Neural progenitor cell (in vitro differentiated cells): ENCODE measurements at places on chromosomes 12 and 14. TPM values are rescaled to one million over a fixed set of nuclear protein-coding genes. Genes with fewer than 3 reads are reported as not detected.

DNA sequence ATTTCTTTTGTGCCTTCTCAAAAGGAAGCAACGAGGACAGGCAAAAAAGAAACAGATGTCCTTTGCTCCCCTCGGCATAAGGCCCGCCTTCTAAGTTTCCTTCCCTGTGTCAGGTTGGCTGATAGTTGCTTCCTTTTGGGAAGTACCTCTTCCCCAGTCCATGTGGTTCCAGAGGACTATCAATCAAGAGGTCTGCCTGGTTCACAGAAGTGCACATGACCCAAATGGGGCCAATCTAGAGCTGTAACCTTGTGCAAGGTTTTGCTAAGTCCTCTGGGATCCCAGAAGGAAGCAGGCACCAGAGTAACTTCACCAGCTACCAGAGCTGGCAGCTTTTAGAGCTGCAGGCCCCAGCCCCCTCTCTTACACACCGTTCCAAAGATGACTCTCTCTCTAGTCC lies 42.6 kb downstream of the TMEM63C start:
- no peak for DNase-seq

DNA sequence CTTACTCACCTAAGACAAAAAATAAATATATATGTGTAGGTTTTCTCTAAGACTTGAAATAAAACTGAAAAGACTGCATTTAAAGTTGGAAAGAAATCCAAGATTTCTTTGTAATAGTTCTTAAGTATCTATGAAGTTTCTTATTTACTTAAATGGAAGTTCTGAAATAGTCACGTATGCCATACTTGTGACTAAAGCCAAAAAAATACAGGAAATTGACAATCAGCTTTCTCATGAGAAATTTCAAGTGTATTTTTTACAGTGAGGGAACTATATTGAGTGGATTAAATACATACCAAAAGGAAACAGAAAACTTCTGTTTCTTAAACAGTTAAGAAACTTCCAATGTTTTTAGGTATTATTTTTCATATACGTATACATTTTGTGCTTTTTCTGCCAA lies 188.1 kb downstream of the DPY19L2 start:
- no peak for DNase-seq

DNA sequence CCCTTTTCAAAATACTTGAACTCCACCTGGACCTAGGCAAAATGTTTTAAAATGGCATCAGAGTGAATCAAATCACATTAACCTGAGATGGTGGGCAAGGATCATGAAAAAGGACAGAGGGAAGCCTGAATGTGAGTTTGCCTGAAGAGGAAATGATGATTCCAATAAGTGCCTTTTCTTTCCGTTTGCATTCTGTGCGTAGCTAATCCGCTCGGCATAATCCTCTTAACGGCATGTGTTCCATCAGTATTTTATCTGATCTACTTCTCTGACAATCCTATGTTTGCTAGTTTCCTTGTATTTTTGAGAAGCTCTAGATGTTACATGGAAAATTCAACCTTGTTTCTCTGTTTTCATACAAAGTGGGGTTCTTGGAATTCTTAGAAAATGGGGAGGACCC lies 354.6 kb downstream of the NRXN3 start:
- DNase-seq: peak; percentile 59

DNA sequence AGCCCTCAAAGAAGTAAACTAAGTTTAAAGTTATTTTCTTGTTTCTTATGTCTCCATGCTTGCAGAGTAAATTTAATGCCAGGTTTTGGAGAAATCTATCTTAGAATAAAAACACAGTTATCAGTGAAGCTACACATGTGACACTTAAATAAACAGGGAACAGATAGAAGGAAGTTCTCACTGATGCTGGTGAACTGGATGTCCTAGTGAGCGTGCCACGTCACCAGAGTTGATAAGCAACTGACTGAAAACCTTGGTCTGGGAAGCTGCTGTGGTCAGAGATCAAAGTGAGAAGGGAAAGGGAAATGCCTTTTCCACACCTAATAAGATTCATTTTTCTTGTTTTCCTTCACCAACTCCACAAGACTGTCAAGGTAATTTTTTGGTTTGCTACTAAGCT lies 74.8 kb upstream of the PCED1B start:
- no peak for DNase-seq

- DNase-seq: peak; percentile 11
Measured at GRCh38 chr14:47276931-47277330, 398.5 kb downstream of the MDGA2 start.

DNA sequence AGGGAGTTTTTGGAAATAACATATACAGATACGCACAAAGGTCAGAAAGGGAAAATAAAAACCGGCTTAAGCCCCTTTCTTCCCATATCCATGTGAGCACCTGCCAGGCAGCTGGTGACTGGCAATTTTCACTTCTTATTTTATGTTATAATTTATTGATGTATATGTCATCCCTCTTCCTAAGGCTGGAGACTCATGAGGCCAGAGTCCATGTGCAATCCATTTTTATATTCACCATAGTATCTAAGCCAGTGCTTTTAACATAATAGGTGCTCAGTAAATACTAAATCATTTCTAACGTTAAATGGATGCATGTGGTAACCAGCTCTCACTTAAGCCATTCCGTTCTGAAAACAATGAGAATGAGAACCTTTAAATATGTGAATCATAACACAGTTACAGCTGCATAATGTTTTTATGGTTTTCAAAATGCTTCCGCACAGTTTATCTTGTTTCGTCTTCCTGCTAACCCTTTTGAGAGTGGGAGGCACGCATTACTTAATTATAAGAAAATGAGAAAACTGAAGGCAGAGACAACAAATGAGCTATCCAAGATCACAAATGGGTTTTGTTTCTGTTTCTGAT lies 178.3 kb downstream of the CACNA1C start:
- no peak for DNase-seq

- DNase-seq: no peak
Measured at GRCh38 chr14:84029246-84029645, 1500.7 kb upstream of the FLRT2 start.

DNA sequence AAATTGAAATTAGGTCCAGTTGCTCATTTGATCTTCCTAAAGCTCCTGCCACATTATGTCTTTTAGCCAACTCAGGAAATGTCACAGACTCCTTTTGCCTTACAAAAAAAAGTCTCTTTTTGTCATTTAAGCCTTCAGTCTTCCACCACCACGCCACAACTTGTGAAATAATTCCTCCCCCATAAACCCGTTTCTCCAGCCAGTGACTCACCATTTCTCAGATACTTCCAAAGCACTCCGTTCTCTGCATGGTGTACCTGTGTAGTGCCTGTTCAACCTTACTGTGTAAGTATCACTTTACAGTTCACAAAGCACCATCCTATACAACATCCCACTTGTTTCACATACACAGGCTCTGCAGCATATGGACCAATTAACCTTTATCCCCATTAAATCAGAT lies 139.5 kb upstream of the AEBP2 start:
- no peak for DNase-seq

GRCh38 chr12:48119834-48120195 lies 651 bp downstream of the PFKM start:
- peak; percentile 32 for DNase-seq

DNA sequence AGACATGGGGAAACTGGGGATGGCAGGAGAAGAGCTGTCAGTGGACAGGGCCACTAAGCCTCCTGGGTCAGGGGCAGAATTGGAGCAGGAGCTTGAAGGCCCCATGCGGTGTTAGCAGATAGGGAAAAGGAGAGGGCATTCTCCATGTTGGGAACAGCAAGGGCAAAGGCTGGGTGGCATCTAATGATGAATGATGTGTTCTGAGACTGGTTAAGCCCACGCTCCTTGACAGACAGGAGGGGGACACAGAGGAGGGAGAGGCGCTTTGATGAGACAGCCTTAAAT lies 63.0 kb downstream of the CLMN start:
- DNase-seq: no peak

GRCh38 chr12:32025906-32026305 lies 66.7 kb downstream of the RESF1 start:
- no peak for DNase-seq

DNA sequence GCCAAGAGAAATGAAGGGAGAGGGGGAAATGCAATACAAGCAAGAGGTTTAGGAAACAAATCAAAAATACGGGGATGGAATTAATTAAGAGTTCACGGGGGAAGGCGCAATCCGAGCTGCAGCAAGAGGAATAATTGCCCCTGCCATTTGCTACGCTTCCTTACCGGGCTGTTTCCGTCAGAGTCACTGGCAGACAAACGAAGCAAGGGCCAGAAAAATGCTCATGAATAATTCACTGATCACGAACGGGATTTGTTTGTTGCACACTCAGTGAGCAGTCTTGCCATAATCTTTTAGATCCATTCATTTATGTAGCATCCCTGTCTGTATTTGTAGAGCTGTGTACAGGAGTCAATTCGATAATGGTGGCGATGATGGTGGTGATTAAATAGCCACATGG lies 39.0 kb downstream of the PLXNC1 start:
- no peak for DNase-seq

DNA sequence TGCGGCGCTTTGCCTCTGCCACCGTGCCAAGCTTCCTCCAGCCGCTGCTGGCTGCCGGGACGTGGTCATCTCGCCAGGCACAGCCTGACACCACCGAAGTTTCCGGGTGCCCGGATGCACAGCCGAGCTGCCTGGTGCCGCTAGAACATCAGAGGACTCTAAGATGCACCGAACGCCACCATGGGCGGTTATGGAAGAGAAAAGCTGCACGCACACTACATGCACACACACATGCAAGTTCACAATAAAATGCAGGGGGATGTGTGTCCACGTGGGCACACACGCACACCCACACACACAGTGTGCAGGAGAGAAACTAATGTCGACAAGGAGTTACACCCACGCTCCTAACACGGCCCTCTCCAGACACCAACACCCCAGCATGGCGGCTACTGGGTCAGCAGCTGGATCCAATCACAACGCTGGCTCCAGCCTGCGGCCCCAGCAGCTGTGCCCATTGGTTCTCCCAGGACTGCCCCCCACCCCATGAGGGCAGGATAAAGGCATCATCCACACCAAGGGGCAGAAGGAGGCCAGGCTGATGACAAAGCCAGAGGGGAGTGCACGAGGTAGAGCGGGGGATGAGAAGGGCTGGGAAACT lies 82.7 kb downstream of the BCL11B start:
- no peak for DNase-seq

GRCh38 chr12:51591016-51591901 lies at the start of gene SCN8A:
SCN8A (plus strand) TSS chr12:51591233; CDS start chr12:51662818, 71,585 bp downstream.
- DNase-seq: peak; percentile 95

DNA sequence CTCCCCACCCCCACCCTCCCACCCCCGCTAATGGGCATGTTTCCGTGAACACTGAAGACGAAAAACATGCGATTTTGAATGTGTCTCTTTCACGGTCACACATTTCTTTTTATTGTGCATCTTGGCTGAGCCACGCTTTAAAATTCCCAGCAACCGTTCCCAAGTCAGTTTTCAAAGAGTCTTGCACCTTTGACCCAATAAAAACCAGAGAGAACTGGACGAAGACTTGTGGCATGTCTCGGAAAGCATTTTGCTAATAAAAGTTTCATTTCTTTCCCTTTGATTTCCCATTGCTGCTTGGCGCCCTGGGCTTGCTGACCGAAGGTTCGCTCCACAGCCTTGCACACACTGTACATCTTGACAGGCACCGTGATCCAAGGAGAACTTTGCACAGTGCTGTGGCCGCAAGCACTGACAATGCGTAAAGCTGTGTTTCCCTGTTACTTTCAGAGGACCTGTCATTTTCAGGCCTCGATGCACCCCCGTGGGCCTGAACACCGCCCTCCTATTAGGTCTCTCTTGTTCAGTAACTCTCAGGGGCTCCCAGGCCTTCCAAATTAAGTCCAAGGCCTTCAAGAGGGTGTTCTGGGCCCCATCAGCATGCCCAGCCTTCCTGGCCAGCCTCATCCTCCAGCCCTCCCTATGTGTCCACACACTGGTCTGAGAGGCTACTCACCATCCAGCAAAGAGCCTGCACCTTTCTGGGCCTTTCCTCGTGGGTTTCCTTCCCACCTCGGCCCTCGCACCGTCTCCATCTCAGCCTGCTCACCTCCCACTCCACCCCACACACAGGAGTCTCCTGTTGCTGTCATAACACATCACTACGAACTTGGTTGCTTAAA lies 63.4 kb upstream of the DIO3 start:
- no peak for DNase-seq

- no peak for DNase-seq
Measured at GRCh38 chr14:23828001-23828400, 125.6 kb upstream of the DHRS4 start.

DNA sequence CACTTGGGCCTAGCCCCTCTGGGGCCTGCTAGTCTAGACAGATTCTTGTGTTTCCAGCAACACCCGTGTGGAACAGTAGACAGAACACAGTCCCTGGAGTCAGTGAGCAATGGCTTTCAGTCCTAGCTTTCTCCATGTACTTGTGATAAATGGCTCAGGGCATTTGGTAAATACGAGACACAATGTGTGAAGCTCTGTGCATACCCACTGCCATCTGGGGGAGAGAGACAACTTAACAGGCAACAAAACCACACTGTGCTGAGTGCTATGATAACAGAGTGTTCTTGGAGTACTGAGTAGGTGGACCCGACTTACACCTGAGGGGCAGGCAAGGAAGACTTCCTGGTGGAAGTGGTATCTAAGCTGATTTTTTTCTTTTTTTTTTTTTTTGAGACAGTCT lies 86.3 kb upstream of the TBX3 start:
- no peak for DNase-seq

- DNase-seq: no peak
Measured at GRCh38 chr14:33914676-33915516, 36.0 kb downstream of the EGLN3 start.

DNA sequence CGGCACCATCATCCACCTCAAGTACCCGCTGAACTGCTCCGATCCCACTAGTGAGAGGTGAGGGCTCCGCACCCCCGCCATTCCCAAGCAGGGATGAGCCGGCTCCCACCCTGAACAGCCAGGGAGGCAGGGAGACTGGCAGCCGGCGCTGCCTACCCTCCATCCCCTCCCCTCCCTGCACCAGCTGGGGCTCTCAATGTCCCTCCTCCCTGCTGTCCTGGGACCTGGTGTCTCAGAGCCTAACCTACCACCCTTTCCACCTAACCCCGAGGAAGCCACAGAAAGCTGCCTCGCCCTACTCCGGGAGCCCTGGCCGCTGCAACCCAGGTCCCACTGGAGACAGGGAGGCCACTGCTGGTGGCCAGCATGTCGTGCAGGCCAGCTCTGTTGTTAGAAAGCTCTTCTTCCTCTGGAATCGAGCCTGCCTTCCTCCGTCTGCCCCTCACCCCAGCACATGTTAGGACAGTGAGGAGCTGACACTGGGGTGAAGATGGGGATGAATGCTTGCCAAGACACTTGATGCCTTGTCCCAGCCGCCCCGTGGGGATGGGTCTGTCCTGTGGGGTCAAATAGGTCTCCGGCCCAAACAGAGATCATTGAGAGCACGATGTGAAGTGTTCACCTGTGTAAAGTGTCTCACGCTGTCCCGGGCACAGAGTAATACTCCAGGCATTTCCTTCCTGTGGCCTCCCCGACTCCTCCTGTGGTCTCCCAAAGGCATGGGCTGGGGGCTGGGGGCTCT lies 1.1 kb downstream of the PTPN6 start:
- DNase-seq: no peak

GRCh38 chr12:116955382-116956021 lies 44.8 kb downstream of the FBXW8 start:
- DNase-seq: no peak

- no peak for DNase-seq
Measured at GRCh38 chr14:54650959-54651351, 84.0 kb downstream of the SAMD4A start.

Gene NRIP2
- total RNA-seq: 0.09 and 0.65 TPM in 2 replicates

Gene OR6C65
- total RNA-seq: not detected in 2 replicates

Gene IQSEC3
- 0.09 and 1.0 TPM in 2 replicates for total RNA-seq

Gene E2F7
- 31.9 and 40.5 TPM in 2 replicates for total RNA-seq

Gene KITLG
- 1.0 and 1.2 TPM in 2 replicates for total RNA-seq

Gene APOF
- not detected in 2 replicates for total RNA-seq

Gene CCDC177
- 8.6 and 19.7 TPM in 2 replicates for total RNA-seq

Gene FRMD6
- total RNA-seq: 20.6 and 24.4 TPM in 2 replicates

Gene RHOJ
- not detected in 2 replicates for total RNA-seq

Gene NXPH4
- 0.28 TPM in 1 of 2 replicates, not detected in the other for total RNA-seq

Gene IGF1
- total RNA-seq: not detected in 2 replicates

Gene GPR135
- total RNA-seq: 2.3 and 3.1 TPM in 2 replicates
